ENCODE measurements at places on chromosomes 7 and 10.

- DNase-seq = no peak
These were observed 3.6 kb downstream of the FIGNL1 start for GRCh38 chr7:50446542-50446960.

DNA sequence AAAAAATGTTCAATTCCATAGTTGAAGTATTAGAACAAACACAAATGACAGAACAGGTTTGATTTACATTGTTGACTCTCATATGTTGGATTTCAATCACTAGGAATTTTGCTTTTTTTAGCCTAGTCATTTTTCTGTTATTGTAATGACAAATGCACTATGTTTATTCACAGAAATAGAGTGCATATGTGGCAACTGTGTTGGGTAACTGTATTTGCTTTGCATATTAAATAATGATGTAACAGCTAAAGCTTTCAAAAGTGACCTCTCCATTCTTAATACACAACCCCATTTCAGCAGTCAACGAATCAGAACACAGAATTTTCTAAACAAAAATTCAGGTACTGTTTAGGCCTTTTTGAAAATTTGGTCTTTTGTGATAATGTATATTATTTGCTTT is 54.0 kb upstream of the SLC26A5 start:
- no peak for DNase-seq

DNA sequence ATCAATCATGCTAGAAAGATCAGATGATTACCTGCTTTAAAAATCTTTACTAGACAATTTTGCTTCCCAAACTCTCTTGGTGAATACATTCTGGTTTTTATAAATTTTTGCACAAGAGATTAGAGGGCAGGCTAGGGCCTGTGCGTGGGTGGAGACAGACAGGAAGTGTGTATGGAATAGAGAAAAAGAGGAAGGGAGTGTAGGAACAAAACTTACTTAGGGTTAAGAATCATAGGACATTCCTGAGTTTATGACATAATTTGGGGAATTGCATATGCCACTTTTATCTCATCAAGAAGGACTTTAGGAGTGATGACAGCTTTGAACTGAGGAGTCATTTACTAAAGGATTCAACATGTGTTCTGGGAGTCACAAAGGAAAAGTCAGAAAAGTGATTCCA is 31.3 kb downstream of the LAMB1 start:
- DNase-seq = no peak

GRCh38 chr7:127798769-127799372 is 146.9 kb downstream of the SND1 start:
- DNase-seq = no peak

- DNase-seq = no peak
These were observed 1.1 kb downstream of the MAP3K8 start for GRCh38 chr10:30435073-30435422.
